ENCODE measurements at places on chromosomes 12 and 14.

- no peak for DNase-seq
Observed at GRCh38 chr14:65803885-65804284, 391.4 kb downstream of the FUT8 start.

GRCh38 chr14:89534902-89535685, 118.1 kb upstream of the FOXN3 start:
- DNase-seq, result no peak

DNA sequence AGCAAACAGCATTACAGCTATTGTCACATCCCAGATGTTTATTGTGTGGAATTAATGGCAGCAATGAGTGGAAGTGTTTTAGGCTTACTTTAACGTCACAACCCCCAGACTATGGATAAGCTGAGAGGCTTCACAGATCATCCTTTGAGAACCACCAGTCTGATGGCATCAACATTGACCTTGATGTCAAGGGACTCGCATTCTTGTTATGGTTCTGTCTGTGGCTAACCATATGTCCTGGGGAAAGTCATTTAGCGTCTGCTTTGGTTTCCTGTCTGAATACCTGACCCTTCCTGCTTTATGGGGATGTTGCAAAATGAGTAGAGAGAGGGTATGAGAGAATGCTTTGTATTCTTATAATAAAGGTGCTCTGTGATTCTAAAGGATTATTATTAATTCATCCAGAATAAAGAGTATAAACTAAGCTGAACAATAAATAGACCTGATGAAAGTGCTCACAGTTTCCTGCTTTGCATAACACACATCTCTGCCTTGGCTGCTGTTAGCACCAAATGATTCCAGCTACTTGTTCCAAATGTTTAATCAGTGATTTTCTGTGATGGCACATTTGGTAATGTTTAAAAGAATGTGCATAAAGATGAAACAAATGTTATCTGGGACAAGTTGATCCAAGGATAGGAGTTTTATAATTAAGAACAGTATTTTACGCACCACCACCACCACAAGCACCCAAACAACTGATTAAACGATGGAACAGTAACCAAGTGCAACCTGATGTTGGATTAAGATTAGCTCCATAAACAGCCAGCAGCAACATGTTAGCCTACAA, 116.9 kb upstream of the LRIG3 start:
- no peak for DNase-seq

- DNase-seq, result peak; percentile 65
Observed at GRCh38 chr12:12439636-12440035, 82.8 kb downstream of the BORCS5 start.

GRCh38 chr12:89208661-89209096, 143.6 kb downstream of the DUSP6 start:
- DNase-seq, result no peak

DNA sequence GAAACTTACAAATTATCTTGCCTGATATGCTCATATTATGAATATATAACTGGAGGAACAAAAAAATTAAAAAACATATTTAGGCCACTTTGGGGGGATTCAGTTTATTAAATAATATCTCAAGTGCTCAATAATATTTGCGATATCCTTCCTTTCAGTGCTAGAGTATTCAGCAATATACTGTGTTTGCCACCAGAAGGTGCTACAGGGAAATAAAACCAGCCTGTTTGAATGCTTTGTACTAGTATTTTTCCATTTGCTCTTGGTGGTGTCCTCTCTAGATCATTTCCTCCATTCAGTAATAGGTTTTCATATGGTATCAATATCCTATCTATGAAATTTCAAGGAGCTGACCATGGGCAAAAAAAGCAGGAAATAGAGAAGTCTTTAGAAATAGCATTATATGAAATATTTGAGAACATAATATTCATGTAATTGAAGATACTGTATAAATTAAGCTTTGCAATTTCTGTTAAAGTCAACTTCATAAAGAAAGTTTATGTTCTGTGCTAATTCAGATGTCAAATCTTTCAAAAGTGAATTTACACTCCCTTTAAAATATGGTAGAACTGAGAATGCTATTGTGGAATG, 106.2 kb upstream of the NAV3 start:
- DNase-seq, result no peak

DNA sequence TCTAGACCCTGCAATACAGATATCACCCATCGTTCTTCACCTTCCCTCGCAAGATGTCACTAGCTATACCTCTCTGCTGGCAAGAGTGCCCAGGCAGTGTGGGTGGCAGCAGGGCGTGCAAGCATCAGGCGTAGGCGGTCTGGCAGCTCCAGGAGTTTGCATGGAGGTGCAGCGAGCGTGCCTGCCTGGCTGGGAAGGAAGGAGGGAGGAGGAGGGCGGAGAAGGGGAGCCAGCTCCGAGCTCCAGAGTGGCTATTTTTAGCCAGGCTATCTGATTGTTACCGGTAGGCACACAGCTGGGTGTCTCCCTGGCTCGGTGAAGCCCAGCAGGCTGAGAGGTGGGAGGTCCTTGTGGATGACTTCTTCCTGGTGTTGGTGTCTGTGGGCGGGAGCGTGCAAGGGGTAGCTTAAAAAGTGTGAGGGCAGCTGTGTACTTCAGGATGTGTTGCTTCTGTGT, 6.2 kb downstream of the FOXJ2 start:
- peak; percentile 32 for DNase-seq

GRCh38 chr12:53424626-53425514, 1.2 kb downstream of the AMHR2 start:
- DNase-seq, result no peak

- DNase-seq, result peak; percentile 37
Observed at GRCh38 chr14:34018564-34019244, 67.8 kb upstream of the EGLN3 start.

DNA sequence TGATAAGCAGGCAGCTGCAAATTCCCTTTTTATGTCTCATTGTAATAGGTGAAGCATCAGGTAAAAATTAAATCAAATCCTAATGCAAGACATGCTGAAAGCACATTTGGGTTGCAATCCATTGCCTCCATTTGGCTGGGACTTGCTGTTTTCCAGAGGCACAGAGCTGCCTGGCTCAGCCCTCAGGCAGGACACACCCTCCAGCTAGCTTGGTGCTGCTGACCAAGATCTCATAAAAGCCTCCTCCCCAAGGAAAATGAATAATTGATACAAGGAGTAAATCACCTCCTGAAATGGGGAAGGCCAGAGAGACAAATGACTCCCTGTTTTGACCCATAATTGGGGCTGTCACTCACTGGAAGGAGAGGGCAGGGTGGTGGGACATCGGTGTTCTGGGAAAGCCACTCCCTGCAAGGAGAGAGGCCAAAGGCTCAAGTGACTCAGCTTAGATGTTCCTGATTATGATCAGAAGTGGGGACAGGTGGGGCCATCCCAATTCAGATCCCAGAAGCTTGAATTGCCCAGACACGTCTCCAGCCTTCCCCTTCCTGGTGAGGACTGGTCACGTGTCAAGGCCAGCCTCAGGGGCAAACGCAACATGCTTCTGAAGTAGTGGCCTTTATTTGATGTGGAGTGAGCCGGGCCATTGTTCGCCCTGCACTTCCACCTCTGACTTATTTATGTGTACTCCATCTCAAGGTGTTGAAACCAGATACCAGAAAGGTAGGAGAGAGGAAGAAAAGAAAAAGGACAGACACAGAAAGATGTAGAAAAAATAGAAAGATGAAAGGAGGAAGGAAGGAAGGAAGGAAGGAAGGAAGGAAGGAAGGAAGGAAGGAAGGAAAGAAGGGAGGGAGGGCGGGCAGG, 773.7 kb downstream of the BCL11B start:
- DNase-seq, result no peak

GRCh38 chr14:37573356-37573755, 21.7 kb downstream of the FOXA1 start:
- DNase-seq, result no peak

DNA sequence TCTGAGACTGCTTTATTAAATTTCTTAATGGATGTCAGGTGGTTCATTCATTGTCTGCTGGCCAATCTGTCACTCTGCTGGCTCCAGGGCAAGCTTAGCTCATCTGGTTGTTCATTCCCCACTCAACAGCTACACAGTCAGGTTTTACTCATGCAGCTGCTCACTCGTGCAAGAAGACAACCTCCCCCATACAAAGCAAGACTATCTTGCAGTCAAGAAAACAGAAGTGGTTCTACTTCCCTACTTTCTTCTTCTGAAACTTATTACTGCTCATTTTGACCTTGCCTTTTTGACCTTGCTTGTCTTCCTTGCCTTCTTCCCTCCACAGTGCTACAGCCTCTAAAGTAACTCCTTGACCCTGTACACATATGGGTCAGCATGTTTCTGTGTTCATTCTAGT, 277.9 kb downstream of the SSPN start:
- DNase-seq, result peak; percentile 0

GRCh38 chr12:29869946-29870345, 86.2 kb upstream of the TMTC1 start:
- no peak for DNase-seq

- DNase-seq, result no peak
Observed at GRCh38 chr12:114658002-114658441, 26.0 kb downstream of the TBX3 start.

GRCh38 chr14:84162633-84163032, 1367.3 kb upstream of the FLRT2 start:
- no peak for DNase-seq

DNA sequence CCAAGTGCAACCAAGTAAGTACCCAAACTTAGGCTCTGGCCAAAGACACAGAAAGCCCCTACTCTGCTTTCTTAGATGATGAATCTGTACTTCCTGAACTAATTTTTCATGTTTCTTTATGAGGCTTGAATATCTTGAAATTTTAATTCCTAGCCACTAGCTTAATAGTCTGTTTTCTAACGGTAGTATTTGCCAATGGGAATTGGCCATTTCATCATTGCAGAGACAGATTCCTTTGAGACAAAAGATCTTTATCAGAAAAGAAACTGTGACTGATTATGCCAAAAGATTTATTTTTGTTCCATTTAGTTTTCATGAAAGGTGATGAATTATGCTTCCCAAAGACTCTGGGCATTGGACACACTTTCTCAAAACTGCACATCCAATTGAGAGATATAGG, 48.7 kb downstream of the DAD1 start:
- DNase-seq, result no peak

GRCh38 chr14:21671371-21671770, 2.2 kb downstream of the OR4E1 start:
- no peak for DNase-seq

DNA sequence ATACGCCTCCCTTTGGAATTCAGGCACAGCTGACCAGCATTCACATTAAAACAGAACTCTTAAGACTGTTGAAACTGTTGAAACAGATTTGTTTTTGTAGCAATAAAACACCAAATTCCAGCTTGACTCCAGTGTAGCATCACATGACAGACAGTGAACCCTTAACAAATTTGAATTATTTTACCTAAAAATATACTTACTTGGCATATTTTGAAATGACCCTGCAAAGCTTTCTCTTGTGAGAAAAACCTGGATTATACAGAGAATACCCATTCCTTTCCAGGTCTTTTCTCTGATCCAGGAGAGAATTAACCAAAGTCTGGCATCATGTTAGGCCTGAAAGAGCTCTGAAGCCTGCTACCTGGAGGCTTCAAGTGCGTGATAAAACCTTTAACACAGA, 410.3 kb downstream of the FOXG1 start:
- DNase-seq, result no peak

GRCh38 chr14:95667249-95667693, 19.0 kb upstream of the TCL1B start:
- DNase-seq, result no peak

- no peak for DNase-seq
Observed at GRCh38 chr14:76294876-76295275, 81.1 kb upstream of the ESRRB start.

GRCh38 chr12:16323638-16324037, 23.8 kb upstream of the MGST1 start:
- no peak for DNase-seq
